ENCODE measurements at places on chromosomes 2 and 18.

- no peak for DNase-seq
Observed at GRCh38 chr2:103464831-103465230, 703.0 kb downstream of the TMEM182 start.

DNA sequence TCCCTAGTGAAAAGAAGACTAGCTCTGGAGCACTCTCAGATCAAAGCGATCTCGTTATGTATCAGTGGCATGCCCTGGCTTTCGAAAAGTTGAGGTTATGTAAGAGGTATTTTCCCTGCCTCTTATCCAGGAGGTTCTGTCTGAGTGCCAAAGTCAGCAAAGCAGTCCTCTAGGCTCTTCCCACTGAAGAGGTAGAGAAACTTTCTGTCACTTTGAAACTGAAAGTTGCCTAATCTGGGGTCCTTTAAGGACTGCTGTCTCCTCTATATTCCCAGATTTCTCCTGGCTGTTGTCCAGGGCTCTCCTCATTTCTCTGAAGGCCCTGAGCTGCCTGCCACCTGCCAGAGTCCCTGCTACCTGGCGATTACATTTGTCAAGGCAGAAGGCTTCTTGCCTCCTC, 96.3 kb downstream of the B3GNT2 start:
- no peak for DNase-seq

- DNase-seq = peak; percentile 75
Observed at GRCh38 chr2:112541315-112542122, 746 bp upstream of the POLR1B start.

- DNase-seq = no peak
Observed at GRCh38 chr2:27973592-27973991, 83.1 kb downstream of the BABAM2 start.

GRCh38 chr2:31413862-31414550, 536 bp downstream of the XDH start:
- no peak for DNase-seq

GRCh38 chr2:134858245-134858644, 19.8 kb downstream of the ACMSD start:
- no peak for DNase-seq

DNA sequence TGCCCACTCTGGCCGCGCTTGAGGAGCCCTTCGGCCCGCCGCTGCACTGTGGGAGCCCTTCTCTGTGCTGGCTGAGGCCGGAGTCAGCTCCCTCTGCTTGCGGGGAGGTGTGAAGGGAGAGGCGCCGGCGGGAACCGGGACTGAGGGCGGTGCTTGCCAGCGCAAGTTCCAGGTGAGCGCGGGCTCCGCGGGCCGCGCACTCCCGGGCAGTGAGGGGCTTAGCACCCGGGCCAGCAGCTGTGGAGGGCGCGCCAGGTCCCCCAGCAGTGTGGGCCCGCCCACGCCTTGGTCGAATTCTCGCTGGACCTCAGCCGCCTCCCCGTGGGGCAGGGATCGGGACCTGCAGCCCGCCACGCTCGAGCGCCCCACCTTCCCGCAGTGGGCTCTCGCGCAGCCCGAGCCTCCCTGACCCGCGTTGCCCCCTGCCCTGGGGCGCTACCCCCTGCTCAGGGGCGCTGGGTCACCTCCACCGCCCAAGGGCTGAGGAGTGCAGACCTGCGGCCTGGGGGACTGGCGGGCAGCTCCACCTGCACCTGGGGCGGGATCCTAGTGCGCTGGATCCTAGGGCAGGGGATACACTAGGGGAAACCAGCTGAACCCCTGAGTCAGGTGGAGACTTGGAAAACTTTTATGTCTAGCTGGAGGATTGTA, 97.3 kb downstream of the CD8B2 start:
- no peak for DNase-seq

- no peak for DNase-seq
Observed at GRCh38 chr18:58793361-58793760, 71.3 kb upstream of the ZNF532 start.

DNA sequence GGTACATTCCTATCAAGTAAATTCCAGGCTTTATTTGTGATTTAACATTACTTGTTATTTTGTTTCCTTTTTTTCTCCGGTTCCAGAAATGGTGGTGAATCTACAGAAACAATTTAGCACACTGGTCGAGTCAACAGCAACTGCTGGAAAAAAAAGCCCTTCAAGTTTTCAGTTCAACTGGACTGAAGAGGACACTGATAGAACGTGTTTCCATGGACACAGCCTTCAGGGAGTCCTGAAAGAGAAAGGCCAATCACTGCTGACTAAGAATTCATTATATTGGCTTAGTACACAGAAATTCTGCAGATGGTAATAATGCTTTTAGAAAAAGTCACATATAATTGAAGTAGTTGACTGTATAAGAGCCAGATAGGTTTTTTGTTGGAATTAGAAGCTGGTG, 32.0 kb upstream of the GRHL1 start:
- no peak for DNase-seq

- DNase-seq = peak; percentile 99
Observed at GRCh38 chr2:11154923-11155380, 315 bp upstream of the SLC66A3 start.

DNA sequence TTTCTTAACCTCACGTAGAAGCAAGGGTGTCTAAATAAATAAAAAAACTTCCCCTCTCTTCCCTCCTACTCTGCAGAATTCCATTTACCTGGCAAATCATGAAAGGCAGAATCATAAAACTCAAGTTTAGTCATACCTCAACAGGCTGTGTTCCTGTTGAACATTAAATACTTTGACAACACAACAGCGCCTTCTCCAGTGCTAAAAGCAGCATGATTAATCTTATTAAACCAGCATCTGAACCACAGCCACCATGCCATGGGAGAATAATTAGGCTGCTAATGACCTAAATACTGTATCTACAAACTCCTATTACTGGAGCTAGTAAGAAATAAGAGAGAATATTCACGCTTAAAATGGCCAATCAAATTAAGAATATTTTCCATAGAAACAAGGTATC, 68.1 kb downstream of the CDH2 start:
- DNase-seq = no peak

DNA sequence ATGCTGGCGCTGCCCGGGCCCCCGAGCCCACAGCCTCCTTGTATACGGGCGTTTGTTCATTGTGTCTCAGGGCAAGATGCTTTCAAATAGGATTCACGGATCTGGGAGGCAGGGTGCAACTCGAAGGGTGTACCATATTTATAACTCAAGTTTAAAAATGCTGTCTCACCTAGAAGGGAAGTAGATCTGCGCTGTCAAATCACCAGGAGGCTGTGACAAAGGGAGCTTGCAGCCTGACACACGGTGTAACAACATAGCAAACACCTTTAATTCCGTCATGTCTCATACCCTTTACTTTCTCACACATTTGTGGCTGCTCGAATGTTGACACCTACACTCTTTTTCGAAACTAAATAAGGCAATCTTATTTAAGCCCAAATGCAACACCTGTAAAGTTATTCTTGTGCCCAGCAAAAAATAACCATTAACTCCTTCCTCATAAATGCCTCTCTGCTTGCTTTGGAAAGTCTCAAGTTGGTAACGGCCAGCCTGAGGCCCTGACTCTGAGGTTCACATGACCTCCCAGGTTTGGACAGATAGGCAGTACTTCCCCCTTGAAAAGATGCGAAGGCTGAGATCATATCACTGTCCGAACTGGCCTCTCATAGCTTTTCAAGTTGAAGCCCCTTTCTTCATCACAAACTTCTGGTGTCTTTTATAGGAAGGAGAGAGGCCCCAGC, 11.6 kb downstream of the ZEB2 start:
- DNase-seq = no peak

- no peak for DNase-seq
Observed at GRCh38 chr2:30666266-30666874, 140.9 kb downstream of the CAPN13 start.

DNA sequence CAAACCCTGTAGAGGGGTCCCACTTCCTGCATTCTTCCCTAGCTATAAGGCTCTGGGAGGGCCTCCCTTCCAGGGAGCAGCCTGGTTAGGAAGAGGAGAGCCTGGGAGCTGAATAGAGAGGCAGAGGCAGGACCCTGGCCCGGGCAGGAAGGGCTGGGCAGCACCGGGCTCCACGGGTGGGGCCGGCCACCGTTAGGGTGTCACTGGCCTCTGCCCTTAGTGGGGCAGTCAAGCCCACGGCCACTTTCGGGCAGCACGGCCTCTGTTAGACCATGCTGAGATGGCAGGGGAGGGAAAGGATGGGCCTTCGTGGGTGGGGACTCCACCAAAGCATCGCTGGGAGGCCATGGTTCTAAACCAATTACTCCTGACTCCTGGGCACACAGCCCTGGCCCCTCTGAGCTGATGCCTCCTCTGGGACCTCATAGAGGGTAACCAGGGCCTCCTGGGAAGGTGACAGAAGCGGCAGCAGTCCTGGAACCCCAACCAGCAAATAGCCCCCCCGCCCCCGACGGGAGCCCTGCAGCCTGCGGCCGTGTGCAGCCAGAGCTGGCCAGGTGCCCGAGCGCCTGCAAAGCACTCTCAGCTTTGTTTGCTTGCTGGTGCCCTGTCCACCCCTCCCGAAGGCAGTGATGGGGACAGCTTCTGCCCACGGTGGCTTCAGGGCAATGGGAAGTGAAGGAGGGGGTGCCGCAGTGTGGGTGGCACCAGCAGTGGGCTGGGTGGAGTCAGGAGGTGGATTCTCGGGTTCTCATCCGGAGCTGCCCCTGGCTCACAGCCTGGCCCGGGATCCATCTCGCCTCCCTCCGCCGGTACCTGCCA, 16.3 kb upstream of the HPCAL1 start:
- DNase-seq = no peak

All from sciatic nerve (tissue), 2 donors.